ENCODE measurements at places on chromosomes 4 and X.

- DNase-seq = no peak
These were observed 39.9 kb upstream of the TMEM192 start for GRCh38 chr4:165152527-165152926.

GRCh38 chr4:152045807-152046571, 285.2 kb upstream of the GATB start:
- DNase-seq = no peak

DNA sequence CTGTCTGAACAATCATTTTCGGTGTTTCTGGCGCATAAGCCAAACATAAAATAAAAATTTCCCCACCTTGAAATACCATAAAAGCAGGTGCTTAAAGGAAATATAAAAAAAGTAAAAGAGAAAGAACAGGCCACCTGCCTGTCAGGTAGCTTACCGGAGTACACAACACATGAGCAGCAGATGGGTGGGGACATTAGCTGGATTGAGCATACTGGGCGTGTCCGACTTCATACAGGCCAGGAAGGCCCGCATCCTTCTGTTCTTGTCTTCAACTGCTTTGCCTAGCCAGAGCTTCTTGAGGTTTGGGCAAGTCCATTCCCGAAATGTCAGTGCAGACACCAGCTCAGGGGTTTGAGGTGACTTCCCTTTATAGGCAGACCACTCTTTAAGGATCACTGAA, 66.7 kb downstream of the FAM120C start:
- no peak for DNase-seq

DNA sequence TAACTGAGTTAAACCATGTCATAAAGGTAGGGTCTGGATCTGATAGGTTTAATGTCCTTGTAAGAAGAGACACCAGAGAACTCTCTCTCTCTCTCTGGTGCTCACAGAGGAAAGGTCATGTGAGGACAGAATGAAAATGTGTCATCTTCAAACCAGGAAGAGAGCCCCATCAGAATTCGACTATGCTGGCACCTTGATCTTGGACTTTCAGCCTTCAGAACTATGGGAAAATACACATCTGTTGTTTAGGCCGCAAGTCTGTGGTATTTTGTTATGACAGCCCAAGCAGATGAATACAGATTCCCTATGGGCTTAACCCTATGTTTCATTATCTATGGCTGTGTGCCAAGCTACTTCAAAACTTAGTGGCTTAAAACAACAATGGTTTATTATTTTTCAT, 105.5 kb upstream of the DDIT4L start:
- DNase-seq = no peak

DNA sequence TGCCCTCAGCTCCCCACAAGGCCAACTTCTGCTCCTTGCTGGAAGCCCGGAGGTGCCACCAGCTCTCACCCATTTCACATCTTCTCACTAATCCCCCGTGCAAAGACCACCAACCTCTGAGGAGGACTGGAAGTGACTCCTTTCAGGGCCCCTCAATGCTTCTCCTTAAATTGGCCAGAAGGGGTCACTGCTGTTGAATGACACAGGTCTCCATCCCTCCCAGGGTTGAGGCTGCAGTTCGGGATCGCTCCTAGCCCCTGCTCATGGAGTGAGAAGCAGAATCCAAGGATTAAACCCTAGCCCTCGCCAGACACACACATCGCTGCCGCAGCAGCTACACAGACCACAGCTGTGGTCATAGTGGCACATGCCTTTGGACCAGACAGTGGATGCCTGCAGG, 279.5 kb upstream of the TAPT1 start:
- no peak for DNase-seq

- no peak for DNase-seq
These were observed 97.1 kb downstream of the LDB2 start for GRCh38 chr4:16801356-16801755.

DNA sequence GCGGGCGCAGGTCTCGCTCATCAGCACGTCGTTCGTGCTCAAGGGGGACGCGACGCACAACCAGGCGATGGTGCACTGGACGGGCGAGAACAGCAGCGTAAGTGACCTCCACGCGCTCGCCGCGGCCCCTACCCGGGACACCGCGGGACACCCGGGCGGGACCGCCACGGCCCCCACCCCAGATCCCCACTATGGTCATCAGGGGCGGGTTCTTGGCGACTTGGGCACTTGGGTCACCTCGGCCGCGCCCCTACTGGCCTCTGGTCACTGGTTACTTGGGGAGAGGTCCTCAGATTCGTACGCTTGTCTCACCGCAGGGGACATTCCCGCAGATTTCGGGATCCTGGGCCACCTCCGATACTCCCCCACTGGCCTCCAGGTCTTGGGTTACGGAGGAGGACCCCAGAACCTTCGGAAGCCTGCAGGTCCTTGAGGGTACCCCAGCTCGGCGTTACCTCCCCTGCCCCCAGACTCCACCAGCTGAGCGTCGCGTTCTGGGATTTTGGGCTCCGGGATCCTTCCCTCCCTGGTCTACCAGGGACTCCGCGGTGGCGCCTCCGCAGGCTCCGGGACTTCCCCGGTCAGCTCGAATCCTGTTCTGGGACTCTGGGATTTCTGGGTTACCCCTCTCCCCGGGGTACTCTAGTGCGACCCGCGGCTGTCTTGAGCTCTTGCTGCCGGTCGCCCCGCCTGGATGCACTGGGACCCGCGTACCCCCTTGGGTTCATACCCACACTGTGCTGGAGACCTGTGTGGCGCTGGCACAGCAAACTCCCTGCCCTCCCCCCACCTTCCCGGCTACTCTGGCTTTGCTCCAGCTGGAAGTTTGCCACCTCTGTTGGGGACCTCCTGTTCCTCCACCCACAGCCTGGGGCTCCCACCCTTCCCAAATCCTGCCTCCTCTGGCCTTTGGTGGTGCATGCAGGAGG, 956 bp downstream of the SORCS2 start:
- no peak for DNase-seq

GRCh38 chr4:116064331-116064730, 950.9 kb upstream of the NDST4 start:
- DNase-seq = no peak

- DNase-seq = no peak
These were observed 775.9 kb upstream of the FTHL17 start for GRCh38 chrX:31847773-31848172.

GRCh38 chrX:111180750-111181240, 84.8 kb downstream of the PAK3 start:
- DNase-seq = no peak

DNA sequence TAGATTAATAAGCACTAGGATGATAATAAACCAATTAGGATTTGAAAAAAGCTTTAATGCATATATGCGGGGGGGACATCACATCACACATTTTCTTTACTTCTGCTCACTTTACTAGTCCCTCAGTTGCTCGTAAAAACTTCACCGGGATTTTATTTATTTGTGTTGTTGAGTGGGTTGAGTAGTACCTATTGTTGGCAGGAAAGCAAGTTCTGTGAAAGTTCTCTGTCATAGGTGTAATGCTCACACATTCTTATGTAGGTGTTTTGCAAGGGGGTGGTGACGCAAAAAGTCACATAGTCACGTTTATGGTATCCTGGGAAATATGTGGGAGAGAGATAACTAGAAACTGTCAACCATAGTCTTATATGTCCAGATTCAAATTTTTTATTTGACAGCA, 65.3 kb downstream of the PDLIM5 start:
- DNase-seq = no peak

DNA sequence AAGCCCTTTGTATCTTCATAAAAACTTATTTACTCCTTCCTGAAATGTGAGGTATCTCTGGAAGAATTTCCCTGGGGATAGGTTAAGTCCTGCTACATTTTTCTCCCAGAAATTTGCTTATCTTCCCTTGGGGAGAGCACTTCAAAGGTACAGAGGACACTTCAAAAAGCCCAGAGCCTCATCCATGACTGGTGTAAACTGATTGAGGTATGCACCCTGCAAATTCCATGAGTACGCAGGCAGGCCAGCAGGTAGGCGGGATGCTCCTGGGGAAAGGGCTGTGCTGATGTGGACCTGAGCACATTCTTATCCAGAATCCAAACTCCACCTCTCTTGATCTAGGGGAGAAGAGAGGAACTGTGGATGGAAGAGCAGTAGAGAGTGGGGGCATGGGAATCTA, 26.3 kb upstream of the RASGEF1B start:
- no peak for DNase-seq

DNA sequence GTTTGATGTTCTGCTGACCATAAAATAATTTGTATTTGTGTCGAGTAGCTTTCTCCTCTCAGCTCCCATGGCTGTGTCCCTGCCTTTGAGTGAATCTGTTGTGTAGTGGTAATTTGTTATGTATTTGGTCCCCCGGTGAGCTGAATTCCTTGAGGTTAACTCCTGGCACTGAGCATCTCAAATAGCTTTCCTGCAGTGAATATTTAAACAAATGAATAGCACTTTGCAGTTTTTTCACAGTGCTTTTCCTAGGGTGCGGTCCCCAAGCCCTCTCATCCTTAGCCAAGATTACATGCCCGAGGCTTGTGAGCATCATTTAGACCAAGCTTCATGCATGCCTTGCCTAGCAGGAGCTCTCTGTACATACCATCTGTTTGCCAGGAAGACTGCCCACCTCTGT, 74.2 kb downstream of the CLDN34 start:
- DNase-seq = no peak

DNA sequence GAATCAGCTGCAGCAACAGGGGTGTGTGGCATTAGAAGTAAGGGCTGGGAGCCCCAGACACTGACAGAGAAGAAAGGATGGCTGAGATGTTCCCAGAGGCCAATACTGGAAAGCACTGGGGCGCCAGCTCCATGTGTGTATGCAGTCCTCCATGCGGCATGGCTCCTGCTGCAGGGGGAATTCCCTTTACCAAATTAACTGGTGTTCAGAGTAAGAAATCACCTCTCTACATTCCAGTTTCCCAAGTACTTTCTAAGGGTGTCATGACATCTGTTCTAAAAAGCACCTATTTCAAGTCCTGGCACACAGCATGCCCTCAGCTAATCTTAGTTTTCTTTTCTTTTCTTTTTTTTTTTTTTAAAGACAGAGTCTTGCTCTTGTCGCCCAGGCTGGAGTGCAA, 98.0 kb downstream of the MAML3 start:
- DNase-seq = no peak

DNA sequence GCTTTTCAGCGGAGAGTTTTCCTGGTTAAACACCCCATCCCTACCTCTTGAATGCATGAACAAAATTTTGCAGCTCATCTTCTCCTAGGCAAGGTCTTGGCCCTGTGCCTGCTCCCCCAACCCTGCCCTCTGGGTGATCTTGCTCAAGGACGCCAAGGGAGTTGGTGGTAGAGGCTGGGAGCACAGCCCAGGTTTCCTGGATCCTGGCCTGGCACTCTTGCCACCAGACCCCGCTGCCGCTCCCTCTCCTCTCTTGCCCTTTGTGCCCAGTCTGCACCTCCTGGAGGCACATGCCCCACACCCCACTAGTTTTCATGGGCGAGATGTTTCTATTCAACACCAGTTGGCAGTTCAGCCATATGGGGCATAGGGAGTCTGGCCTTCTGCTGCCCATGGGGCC, 37.3 kb downstream of the TSC22D3 start:
- no peak for DNase-seq

GRCh38 chr4:144734522-144734921, 88.6 kb downstream of the HHIP start:
- DNase-seq = no peak
